ENCODE measurements at places on chromosomes 4 and X.

DNA sequence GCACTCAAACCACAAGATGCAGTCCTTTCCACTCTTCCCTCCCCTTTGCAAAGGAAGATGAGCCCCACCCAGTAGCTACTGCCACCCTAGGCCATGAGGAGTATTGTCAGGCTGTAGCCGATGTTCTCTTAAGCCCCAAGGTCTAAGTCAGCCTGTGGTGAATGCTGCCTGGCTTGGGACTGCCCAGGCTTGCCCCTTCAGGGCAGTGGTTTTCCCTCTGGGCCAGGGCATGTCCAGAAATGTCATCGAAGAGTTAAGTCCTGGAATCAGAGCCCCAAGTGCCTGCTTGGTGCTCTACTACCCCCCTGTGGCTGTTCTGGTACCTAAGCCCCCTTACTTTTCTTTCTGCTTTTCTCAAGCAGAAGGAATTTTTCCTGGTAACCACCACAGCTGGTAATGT, 11.8 kb upstream of the PGK1 start:
- DNase-seq = peak; percentile 71

GRCh38 chrX:41890026-41890423, 33.3 kb downstream of the CASK start:
- DNase-seq = no peak

- DNase-seq = no peak
Measured at GRCh38 chrX:131812847-131813825, 210.0 kb upstream of the STK26 start.

DNA sequence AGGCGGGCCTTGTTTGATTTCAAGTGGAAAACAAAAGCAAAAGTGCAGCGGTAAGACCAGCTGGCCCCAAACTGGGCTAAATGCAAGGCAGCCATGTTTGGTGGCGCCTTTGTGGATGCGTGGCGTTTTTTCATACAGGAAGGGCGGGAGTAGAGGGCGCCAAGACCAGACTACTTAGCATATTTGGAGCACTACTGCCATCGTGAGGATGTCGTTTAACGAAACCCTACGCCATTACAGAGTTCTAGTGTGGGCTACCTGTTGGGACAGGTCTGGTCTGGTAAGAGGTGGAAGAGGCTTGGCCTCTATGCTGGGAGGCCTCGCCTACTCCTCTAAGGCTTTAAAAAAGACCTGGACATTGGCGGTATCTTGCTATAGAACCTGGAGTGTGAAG, 230.7 kb upstream of the STK26 start:
- no peak for DNase-seq

DNA sequence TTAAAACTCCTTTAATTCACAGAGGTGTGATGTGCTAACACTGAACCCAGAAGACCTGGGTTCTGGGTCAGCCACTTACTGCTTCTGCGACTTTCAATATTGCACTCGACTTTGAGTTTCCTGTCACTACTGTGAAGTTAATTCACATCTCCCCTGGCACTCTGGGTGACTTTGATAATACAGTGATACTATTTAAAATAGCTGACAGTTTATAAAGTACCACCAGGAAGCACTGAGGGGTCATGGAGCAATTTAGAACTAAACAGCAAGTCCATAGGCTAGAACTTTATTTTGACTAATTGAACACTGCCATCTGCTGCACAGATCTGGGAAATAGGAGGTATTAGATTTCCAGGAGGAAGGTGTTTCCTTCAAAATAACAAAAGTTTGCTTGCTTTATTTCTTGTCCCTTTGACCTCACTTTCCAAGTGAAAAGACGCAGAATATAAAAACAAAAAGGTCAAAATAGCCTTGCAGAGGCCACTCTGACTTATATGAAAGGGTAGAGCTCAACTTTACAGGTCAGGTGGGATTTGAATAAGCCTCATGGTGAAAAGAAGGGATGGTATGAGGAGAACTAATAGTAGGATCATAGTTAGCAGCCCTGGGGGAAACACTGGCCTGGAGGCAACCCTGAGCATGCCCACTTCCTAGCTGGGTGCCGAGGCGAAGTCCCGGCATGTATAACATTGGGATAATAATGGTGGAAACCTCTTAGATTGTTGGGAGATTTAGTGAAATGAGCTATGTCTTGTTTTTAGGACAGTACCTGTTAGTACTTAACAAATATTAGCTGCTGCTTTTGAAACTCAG, 53.4 kb downstream of the ZNF518B start:
- DNase-seq = peak; percentile 6
